Memory B cell (primary cell): ENCODE measurements at places on chromosomes 2 and 18.
A peak's percentile ranks its signal among the peaks of the same experiment; 100 is the strongest.

GRCh38 chr18:73741946-73742345 is 405.7 kb downstream of the FBXO15 start:
- H3K27ac ChIP-seq, result no peak overlapping the region
- no peaks in the 10 kb centered on the region for H3K4me1 ChIP-seq
- H3K36me3 ChIP-seq, result no peaks in the 10 kb centered on the region
- no peak for DNase-seq
- H3K4me3 ChIP-seq, result no peak overlapping the region

- no peak overlapping the region for H3K4me3 ChIP-seq
- no peaks in the 10 kb centered on the region for H3K36me3 ChIP-seq
- DNase-seq, result no peak
These were observed 21.9 kb downstream of the CFAP65 start for GRCh38 chr2:219019436-219019835.

DNA sequence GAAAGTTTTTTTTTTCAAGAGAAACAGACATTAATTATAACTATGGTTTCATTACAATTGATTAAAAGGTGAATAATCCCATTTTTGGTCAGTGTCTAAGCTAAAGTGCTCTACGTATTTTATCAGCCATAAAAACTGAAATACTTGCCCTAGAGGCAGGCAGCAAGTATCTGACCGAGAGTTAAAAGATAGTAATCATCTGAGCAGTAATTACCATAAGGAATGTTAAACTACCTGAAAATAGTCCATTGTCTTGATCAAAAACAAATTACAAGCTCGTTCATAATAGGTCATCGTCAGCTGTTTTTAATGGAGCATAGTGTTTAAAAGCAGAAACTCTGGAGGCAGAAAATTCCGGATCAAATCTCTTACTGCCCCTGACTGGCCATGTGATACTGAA is 105.7 kb upstream of the ZEB2 start:
- DNase-seq, result no peak
- no peaks in the 10 kb centered on the region for H3K27me3 ChIP-seq
- H3K27ac ChIP-seq, result no peak overlapping the region
- peaks cover 3% of the 10 kb centered on the region for H3K4me1 ChIP-seq

- DNase-seq, result no peak
- H3K27ac ChIP-seq, result no peak overlapping the region
- H3K36me3 ChIP-seq, result no peaks in the 10 kb centered on the region
- no peaks in the 10 kb centered on the region for H3K27me3 ChIP-seq
- no peak overlapping the region for H3K4me3 ChIP-seq
These were observed 420.0 kb upstream of the ST6GAL2 start for GRCh38 chr2:107305966-107306365.

DNA sequence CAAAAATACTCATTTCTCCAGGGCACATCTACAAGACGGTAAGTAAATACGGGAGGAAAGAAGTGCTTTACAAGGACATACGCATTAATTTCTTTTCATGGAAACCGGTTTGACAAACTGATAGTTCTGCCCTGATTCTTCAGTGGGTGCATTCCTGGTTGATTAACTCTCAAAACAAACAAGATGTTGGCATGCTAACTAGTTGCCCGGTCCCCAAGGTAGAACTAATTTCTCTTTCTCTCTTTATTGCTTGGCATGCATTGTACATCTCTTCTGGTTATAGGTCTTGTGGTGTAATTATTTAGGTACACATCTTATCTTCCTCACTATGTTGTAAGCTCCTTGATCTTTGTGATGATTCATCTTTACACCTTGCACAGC is 46.9 kb upstream of the SPATS2L start:
- peaks cover 6% of the 10 kb centered on the region for H3K27me3 ChIP-seq
- no peaks in the 10 kb centered on the region for H3K4me1 ChIP-seq
- no peak for DNase-seq
- no peaks in the 10 kb centered on the region for H3K36me3 ChIP-seq

- DNase-seq, result no peak
- no peaks in the 10 kb centered on the region for H3K27me3 ChIP-seq
- no peaks in the 10 kb centered on the region for H3K36me3 ChIP-seq
- no peak overlapping the region for H3K27ac ChIP-seq
- H3K4me1 ChIP-seq, result no peaks in the 10 kb centered on the region
These were observed 1225.8 kb downstream of the SUCLG1 start for GRCh38 chr2:83233326-83233725.

- H3K36me3 ChIP-seq, result no peaks in the 10 kb centered on the region
- H3K4me3 ChIP-seq, result no peak overlapping the region
- no peaks in the 10 kb centered on the region for H3K4me1 ChIP-seq
- H3K27me3 ChIP-seq, result no peaks in the 10 kb centered on the region
These were observed 20.8 kb upstream of the TMX3 start for GRCh38 chr18:68735483-68736343.

GRCh38 chr2:207892716-207893402 is 123.2 kb upstream of the FZD5 start:
- H3K4me1 ChIP-seq, result no peaks in the 10 kb centered on the region
- H3K36me3 ChIP-seq, result peaks cover 4% of the 10 kb centered on the region
- no peak overlapping the region for H3K4me3 ChIP-seq

- H3K27ac ChIP-seq, result no peak overlapping the region
- no peaks in the 10 kb centered on the region for H3K27me3 ChIP-seq
- H3K4me3 ChIP-seq, result no peak overlapping the region
- no peak for DNase-seq
- peaks cover 9% of the 10 kb centered on the region for H3K36me3 ChIP-seq
These were observed 29.9 kb upstream of the MGAT5 start for GRCh38 chr2:134224005-134224404.

DNA sequence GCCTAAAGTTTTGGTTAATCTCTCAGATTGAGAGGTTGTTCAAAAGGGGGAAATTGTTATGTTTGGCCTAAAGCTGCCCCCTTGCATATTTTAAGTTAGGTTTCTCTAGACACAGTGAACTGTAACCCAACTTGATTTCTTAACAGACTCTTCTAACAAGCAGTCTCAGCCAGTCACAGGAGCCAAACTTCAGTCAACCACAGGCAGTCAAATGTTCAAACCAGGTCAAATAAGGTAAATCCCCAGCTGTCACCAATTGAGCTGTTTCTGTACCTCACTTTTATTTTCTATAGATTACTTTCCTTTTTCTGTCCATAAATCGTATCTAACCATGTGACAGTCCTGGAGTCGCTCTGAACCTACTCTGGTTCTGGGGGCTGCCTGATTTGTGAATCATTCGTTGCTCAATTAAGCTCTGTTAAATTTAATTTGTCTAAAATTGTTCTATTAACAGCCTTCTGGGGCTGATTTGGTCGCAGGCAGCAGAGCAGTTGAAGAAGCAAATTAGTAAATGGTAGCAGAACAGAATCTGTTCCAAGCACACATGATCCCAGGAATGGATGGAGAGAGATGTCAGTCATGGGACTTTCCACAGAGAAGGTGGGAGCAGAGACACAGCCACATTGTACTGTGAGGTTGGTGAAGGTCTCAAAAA is 16.4 kb upstream of the NFU1 start:
- H3K36me3 ChIP-seq, result no peaks in the 10 kb centered on the region
- DNase-seq, result no peak
- H3K27me3 ChIP-seq, result peaks cover 4% of the 10 kb centered on the region
- peaks cover 6% of the 10 kb centered on the region for H3K4me1 ChIP-seq
- H3K4me3 ChIP-seq, result no peak overlapping the region
- no peak overlapping the region for H3K27ac ChIP-seq

GRCh38 chr18:74550886-74551285 is 16.6 kb downstream of the CNDP1 start:
- no peak for DNase-seq
- H3K4me3 ChIP-seq, result no peak overlapping the region
- H3K27ac ChIP-seq, result no peak overlapping the region
- peaks cover 4% of the 10 kb centered on the region for H3K27me3 ChIP-seq
- H3K36me3 ChIP-seq, result no peaks in the 10 kb centered on the region
- no peaks in the 10 kb centered on the region for H3K4me1 ChIP-seq

DNA sequence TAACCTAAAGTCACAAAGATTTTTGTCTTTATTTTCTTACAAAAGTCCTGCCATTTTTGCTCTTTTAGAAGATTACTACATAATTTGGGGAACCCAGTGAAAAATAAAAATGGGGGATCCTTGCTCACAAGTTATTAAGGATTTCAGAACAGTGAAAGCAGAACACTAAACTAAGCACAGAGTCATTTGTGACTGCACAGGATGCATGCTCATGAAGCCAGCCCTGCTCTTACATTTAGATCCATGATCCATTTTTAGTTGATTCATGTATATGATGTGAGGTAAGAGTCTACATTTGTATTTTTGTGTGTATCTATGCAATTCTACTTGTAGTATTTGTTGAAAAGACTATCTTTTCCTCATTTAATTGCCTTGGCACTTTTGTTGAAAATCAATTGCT is 21.8 kb downstream of the SP140L start:
- peak overlapping the region; percentile 82 for H3K27ac ChIP-seq
- H3K4me1 ChIP-seq, result peaks cover 35% of the 10 kb centered on the region
- DNase-seq, result no peak
- no peak overlapping the region for H3K4me3 ChIP-seq
- H3K27me3 ChIP-seq, result no peaks in the 10 kb centered on the region
- peaks cover 45% of the 10 kb centered on the region for H3K36me3 ChIP-seq

GRCh38 chr2:122749405-122749804 is 994.0 kb downstream of the TSN start:
- no peaks in the 10 kb centered on the region for H3K4me1 ChIP-seq
- H3K4me3 ChIP-seq, result no peak overlapping the region
- H3K27me3 ChIP-seq, result no peaks in the 10 kb centered on the region
- no peak overlapping the region for H3K27ac ChIP-seq

- no peaks in the 10 kb centered on the region for H3K27me3 ChIP-seq
- DNase-seq, result no peak
- H3K4me1 ChIP-seq, result peaks cover 16% of the 10 kb centered on the region
- no peak overlapping the region for H3K27ac ChIP-seq
These were observed 6.7 kb downstream of the INO80C start for GRCh38 chr18:35490894-35491699.

DNA sequence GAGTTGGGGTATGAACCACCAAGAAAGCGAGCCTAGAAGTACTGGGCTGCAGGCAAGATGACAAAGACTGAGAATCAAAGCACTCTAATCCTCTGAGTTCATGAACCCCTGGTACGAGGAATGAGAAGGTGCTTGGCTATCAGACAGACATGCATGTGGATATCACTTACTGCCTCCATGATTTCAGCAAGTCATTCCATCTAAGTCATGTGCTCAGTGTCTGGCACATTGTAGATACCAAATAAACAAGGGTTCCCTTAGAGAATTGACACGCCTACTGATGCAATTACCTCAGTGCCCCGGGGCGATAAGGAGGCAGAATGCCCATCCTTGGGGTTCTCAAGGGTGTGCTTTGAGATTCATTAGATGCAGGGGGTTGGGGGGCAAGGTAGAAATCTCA is 125.6 kb upstream of the PKDCC start:
- H3K36me3 ChIP-seq, result peaks cover 3% of the 10 kb centered on the region
- no peak overlapping the region for H3K27ac ChIP-seq
- H3K27me3 ChIP-seq, result peaks cover 1% of the 10 kb centered on the region
- no peak overlapping the region for H3K4me3 ChIP-seq
- DNase-seq, result no peak

GRCh38 chr2:20411361-20411894 is 35.4 kb upstream of the RHOB start:
- H3K27ac ChIP-seq, result no peak overlapping the region
- H3K4me1 ChIP-seq, result peaks cover 5% of the 10 kb centered on the region
- H3K27me3 ChIP-seq, result peaks cover 5% of the 10 kb centered on the region
- peak; percentile 62 for DNase-seq
- H3K4me3 ChIP-seq, result no peak overlapping the region

DNA sequence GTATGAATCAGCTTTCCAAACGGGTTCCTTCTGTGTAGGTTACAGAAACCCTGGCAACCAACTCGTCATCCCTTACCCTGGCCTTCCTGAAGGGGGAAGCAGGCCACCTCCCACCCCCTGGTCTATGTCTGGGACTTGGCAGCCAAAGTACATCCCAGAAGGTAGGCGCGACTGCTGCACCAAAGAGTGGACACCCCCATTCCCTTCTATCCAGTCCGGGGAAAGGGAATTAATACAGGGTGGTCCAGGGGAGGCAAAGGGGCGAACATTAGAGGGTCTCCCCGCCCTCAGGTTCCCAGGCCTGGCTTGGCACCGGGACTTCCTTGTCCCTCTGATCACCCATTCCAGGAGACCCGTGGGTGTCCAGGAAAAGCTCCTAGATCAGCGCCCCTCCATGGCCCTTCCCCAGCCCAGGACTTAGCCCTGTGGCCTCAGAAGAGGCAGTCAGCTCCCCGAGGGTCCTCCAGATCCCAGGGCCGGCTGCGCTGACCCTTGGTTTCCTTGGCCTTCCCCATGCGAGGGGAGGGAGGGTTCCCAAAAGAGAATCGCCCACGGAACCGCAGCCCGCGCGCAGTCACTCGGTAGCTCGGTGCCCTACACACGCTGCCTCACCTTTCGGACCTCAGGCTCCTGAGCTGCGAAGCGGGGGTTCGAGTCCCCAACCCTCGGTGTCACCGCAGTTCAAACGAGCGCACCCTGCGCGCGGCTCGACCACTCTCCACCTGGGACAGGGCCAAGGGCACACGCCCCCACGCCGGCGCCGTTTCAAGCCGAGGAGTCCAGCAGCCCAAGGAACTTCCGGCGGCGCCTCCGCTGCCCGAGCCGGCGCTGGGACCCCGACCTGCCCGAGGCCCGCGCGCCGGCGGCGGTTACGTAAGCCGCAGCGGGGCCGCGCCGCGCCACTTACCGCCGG is at the start of gene PER2:
PER2 (minus strand) TSS at position 874 of the 913 bp plus-strand sequence. CDS start 10,674 bp downstream, outside the sequence.
- no peak for DNase-seq
- peak within 1 kb of the TSS; percentile 97 for H3K27ac ChIP-seq
- no peaks in the 10 kb centered on the region for H3K27me3 ChIP-seq
- no peaks in the 10 kb centered on the region for H3K36me3 ChIP-seq

DNA sequence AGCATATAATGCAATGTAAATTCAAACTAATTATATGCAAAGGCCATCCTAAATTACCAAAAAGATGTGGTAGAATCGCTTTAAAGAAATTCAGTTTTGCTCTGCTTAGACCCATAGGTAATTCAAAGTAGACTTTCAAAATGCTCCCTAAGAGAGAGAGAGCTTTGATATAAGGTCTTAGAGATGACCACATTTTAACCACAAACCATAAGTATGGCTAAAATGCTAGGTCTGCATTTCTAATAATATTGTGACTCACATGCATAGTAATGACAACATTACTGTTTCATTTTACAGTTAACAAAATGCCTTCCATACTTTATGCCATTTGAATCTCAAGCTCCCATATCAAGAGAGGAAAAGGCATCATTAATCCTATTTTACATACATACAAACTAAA is 144.5 kb downstream of the RAD51AP2 start:
- peaks cover 12% of the 10 kb centered on the region for H3K27me3 ChIP-seq
- H3K4me3 ChIP-seq, result no peak overlapping the region
- H3K27ac ChIP-seq, result no peak overlapping the region
- no peaks in the 10 kb centered on the region for H3K4me1 ChIP-seq
- DNase-seq, result no peak
